ENCODE measurements at places on chromosomes 2 and 18.

DNA sequence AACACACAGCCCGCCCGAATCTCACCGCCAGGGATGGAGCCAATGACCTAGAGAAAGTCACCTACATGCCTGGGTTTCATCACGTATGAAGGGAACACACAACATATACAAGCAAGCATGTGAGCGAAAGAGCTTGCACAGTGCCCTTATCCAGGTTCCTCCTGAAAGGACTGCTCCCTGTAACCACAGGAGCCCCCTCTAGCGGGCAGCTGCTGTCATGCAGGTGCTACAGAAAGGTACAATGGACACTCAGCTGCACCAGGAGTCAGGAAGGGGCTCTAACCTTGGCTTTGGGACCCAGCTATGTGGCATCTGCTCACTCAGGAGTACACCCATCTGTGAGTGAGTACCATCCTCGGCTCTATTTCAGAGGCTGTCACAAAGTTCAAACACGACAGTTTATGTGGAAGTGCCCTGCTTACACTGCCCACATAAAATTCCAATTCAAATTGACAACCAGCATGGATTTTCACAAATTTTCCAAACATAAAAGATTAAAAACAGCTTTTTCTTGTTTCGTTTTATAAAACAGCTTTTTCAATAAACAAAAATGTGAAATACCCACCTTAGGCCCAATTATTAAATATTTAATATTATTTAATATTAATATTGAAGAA, 3.5 kb downstream of the NDUFA10 start:
- peak; percentile 61 for DNase-seq

- no peak for DNase-seq
Measured at GRCh38 chr2:217469203-217469810, 533.5 kb downstream of the TNS1 start.

GRCh38 chr2:7673853-7674252, 756.6 kb downstream of the RNF144A start:
- DNase-seq, result no peak

- no peak for DNase-seq
Measured at GRCh38 chr2:170313992-170314348, 136.0 kb downstream of the MYO3B start.

DNA sequence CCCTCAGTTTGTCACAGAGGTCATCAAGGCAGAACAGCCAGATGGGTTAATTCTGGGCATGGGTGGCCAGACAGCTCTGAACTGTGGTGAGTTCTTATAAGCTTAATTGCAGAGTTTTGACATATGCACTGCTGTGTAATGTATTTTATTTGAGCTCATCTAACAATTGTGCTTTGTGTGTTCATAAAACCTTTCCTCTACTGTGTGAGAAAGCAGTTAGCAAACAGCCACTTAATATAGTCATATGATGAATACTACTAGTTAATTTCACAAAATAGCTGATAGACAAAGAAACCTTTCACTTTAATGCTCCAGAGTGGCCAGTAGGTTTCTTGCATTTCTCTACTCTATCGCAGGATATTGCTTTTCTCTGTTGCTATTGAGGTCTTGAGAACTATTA, 43.1 kb downstream of the CPS1 start:
- DNase-seq, result no peak

DNA sequence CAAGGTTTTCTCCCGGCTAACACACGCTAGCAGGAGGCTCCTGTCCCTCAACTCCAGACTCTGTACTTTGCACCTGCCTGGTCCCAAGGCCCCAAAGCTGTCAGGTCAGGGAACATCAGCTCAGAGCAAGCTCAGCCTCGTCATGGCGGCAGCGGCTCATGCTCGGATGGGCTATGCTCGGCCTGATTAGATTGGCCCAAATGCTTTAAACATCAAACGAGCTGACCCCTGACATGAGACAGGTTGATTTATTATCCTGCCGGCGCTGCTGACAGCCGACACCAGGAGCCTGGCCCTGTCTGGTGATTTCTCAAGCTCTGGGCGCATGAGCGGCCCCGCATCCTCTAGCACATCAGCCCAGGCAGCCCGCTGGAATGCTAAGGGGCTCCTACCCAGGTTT, 436.4 kb downstream of the EIPR1 start:
- DNase-seq, result no peak

DNA sequence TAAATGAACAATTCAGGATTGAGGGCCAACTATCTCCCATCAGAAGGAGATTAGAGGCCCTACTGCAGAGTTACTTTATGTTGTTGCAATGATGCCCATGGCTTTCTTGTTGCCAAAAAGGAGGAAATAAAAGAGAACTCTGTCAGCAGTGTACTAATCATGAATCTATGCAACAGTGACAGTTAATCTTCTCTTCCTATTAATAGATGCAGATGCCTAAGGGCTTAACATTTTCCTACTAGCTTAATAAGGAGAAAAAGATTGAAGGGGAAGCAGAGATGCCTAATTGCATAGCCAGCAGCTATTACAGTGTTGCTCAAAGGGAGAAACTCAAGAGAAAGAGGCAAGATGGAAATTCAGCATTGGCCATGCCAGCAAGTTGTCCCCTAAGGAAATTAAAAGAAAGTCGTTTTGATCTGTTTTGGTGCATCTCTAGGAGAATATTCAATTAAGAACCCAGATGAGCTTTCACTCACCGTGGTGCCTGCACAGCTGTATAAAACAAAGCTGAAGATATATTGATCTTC, 107.1 kb upstream of the KCNJ3 start:
- DNase-seq, result no peak

- no peak for DNase-seq
Measured at GRCh38 chr2:85213404-85213803, 80.2 kb downstream of the TCF7L1 start.

DNA sequence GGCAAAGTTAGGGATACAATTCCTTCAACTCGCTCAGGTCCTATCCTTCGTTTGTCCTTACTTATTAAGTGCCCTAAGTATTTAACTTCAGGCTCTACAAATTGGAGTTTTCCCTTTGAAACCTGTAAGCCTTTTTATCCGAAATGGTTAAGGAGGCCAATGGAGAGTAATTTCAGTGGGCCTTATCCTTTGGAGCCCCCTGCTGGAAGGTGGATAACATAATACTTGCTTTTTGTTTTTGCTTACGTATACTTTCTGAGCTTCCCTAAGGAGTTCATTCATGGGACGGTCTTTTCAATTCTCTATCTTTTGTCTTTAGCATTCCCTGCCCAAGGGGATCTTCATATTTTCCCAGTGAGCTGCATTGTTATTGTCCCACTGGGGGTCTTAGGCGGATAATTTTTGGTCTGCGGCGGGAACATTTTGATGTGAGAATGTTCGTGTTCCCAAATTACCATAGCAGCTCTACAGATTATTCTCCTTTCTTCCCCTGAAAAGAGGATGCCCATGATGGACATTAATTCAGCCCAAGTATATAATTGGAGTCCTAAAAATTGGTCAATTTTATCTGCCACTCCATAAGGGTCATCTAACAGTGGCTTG, 34.4 kb upstream of the TRAPPC8 start:
- peak; percentile 12 for DNase-seq

DNA sequence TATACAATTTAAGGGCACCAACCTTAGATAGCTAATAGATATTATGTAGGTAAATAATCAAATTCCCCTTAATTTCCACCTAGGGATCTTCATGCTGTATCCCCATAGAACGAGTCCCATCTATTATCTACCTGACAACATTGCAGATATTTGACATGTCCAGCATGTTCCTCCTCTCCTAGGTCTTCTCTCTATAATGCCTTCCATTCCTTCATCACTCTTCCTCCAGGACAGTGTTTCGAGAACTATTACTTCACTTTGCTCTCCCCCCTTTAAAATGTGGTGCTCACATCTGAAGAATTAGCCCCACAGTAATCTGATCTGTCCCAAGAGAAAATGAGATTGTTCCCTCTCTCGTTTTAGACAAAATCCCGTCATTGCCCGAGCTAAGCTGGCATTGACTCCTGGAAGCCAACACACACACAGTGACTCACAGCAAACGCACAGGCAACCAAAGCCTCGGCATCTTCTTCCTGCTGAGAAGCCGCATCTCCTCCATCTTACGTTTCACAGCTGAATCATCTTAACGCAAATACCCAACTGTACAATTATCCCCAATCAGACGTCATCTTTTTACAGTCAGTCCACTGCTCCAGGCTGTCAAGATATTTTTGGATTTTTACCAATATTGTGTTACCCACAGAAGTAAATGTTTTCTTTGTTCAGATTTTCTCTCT, 162.9 kb upstream of the AGAP1 start:
- DNase-seq, result no peak

DNA sequence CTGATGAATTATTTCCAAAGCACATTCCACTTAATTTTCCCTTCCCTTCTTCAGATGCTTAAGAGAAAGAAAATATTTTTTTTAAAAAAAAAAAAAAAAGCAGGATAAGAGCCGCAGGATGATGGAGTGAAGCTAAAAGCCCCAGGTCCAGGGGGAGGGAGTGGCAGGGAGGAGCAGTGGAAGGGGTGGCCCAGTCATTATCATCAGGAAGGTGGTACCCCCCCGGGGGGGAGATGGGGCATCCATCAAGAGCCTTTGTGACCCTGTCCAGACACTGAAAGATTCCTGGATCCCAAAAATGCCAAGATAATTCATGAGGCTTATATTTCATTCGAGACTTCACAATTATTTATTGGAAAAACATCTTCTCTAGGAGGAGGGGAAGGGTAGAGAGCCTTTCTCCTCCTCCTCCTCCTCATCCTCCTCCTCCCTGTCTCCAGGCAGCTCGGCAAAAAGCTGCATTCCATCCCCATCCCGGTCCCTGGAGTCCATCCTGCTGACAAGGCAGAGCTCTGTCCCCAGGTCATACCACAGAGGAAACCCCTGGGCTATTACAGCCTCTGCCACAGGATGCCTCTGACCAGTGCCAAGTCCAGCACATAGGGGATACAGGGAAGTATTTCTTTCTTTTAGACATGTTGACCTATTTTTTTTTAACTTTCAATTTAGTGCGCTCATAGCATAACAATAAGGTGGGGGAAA, 125.3 kb downstream of the TWIST2 start:
- DNase-seq, result no peak

DNA sequence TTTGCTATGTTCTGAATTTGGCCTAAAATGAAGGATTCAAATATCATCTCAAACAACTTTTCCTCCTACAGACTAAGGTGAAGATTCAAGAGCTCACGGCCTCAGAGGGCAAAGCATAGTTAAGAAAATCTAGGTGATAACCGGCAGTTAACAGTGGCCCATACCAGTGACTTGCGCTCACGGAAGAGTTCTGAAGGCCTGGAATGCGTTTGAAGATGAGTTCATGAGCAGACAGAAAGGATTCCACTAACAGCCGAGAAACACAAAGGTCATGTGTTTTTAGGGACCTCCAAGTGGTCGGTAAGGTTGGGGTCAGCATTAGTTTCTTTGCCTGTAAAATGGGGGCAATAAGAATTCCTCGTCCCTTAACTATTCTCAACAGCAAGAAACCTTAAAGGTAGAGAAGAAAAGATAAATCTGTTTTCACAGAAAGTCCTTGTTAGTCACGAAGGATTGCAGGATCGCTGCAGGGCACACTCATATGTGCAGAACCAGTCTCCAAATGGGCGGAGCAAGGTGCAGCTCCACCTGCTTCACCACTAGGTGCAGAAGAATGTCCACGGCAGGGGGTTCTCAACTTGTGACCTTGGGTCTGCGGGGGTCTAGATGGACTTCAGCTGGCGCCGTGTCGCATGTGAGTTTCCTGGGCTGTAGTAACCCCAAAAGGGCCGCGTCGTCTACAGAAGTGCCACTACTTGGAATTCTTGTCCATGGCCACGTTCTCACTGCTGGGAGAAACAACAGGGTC, 708 bp upstream of the RPIA start:
- DNase-seq, result no peak

DNA sequence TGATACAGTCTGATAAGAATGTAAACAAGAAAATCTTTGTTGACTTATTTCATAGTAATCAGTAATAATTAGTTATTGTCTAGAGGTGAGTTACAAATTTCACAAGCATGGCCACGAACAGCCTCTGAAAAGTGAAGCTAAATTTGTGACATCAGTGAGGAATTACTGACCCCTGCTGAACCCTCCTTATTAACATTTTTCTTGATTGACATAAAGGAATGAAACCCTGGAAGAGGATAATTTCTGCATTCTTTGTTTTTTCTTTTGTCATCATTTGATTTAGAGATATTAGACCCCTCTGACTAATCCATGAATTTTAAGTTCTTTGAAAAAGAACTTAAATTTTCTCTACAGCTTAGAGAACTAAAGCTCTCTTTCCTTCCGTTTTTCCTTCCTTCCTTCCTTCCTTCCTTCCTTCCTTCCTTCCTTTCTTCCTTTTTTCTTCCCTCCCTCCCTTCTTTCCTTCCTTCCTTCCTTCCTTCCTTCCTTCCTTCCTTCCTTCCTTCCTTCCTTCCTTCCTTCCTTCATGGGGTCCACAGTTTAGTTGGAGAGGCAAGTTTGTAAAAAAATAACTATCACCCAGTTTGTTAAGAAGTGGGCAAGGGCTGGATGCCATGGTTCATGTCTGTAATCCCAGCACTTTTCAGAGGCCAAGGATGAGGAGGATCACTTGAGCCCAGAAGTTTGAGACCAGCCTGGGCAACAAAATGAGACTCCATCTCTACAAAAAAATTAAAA, 387.0 kb downstream of the MTX2 start:
- no peak for DNase-seq

GRCh38 chr2:217335341-217335966, 475.6 kb upstream of the TNP1 start:
- no peak for DNase-seq

GRCh38 chr2:156486147-156486546, 50.0 kb downstream of the GPD2 start:
- DNase-seq, result no peak

- DNase-seq, result peak; percentile 54
Measured at GRCh38 chr2:127179766-127180165, 40.3 kb downstream of the CYP27C1 start.

DNA sequence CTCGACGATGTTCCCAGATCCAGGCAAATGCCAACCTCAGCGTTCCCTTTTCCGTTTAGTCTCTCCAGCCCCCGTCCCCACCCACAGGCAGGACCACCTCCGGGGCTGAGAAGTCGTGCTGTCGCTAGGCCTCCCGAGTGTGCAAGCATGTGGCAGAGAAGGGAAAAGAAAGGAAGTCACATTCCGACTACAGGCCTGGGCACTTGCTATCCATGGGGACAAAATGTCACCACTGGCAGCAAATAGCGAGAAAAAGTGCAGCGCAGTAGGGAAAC, 420 bp downstream of the PIGN start:
- DNase-seq, result no peak

DNA sequence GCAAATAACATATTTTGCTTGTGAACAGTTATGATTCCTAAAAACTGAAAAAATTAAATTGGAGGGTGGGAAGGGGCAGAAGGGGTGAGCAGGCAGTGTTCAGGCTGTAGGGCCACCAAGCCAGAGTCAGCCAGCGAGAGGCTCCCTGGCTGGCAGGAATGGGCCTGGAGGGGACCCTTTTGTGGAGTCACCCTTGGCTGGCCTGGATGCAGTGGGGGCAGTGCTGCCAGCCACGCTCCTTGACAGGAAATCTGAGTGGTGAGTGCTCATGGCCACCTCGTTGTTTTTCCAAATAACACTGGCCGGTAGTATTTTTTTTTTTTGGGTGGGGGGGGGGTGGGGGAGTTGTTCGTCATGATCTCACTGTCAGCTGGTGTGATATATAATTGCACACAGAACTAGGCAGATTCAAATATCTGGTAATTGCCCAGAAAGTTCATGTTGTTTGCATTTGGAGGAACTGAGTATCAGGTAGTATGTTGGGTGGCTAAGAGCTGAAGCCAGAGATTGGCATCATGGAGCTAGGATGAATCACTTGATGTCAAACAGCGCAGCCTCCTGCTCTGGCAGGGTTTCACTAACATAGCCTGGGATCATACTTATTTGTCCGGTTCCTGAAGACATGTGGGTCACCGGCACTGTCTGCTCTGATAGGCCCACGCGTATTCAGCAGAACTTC, 160.0 kb downstream of the PTGR3 start:
- DNase-seq, result no peak

GRCh38 chr2:71852141-71852711, 295.4 kb downstream of the CYP26B1 start:
- no peak for DNase-seq

GRCh38 chr2:144405321-144405720, 114.6 kb downstream of the ZEB2 start:
- DNase-seq, result no peak

Data from CD14-positive monocyte (primary cell).